ENCODE measurements at places on chromosomes 2 and 18.

GRCh38 chr2:85324639-85325465, 2.9 kb downstream of the TGOLN2 start:
- peak; percentile 72 for DNase-seq

DNA sequence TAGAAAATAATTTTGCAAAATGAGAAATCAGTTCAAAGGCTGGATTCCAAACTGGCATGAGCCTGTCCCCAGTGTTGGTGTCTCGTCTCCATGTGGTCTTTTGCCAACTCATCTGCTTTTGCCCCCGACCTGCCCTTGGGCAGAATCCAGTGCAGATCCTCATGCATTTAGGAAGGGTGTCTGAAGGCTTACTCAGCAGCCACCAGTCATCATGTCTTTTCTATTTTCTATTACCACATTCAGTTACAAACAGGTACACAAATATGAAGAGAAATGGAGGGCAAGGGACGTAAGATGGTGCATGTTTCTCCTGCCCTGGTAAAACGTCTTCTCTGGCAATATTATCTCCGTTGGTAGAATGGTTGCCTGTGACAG, 43.5 kb downstream of the E2F6 start:
- DNase-seq = no peak

- DNase-seq = no peak
Measured at GRCh38 chr2:174340400-174341292, 5.9 kb downstream of the SP9 start.

- DNase-seq = no peak
Measured at GRCh38 chr2:188897096-188897495, 77.1 kb upstream of the COL3A1 start.

DNA sequence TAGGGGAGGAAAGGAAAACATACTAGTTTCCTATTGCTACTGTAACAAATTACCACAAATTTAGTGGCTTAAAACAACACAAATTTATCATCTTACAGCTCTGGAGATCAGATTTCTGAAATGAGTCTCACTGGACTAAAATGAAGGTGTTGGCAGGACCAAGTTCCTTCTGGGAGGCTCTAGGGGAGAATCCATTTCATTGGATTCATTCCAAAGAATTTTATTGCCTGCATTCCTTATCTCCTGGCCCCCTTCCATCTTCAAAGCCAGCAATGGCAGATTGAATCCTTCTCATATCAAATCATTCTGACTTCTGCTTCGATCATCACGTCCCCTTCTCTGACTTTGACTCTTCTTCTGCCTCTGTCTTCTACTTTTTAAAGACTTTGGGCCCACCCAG, 250.9 kb downstream of the IRS1 start:
- no peak for DNase-seq

DNA sequence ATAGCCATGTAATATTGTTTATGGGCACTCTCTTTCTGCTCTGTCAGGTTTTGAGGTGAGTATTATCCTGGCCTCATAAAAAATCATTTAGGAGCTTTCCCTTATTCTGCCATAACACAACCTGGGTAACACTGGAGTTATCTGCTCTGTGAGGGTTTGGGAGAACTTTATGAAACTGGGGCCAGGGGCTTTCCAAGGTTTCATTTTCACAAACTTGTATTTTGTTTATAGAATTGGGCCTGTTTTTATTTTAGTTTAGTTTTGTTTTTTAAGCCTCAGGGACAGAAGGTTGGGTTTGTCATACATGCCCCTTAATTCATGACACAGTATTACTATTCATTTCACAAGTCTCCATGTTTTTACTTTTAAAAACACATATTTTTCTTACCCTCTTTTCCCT, 83.5 kb downstream of the IRS1 start:
- no peak for DNase-seq

- no peak for DNase-seq
Measured at GRCh38 chr18:72174972-72175649, 369.0 kb downstream of the CBLN2 start.

DNA sequence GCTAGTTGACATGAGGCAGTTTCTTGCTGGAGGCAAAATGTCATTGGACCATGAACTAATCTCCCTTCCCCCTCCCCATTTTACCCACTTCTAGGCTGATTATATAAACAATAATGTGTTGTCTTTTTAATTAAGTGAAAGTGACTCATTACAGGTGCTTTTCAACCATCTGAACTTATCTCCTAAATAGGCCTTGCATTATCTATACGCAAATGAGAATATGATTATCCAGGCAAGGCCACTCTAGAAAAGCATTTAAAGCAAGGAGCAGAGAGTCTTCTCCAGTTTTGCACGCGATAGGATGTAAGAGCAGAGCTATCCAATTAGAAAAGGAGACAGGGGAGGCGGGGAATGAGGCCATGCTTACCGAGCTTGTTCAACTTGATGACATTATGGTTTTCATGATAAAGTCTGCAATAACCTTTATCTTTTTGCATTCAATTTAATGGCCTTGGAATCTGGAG, 286.1 kb upstream of the SIX3 start:
- no peak for DNase-seq

GRCh38 chr18:22559414-22560274, 141.9 kb upstream of the CTAGE1 start:
- DNase-seq = peak; percentile 54

DNA sequence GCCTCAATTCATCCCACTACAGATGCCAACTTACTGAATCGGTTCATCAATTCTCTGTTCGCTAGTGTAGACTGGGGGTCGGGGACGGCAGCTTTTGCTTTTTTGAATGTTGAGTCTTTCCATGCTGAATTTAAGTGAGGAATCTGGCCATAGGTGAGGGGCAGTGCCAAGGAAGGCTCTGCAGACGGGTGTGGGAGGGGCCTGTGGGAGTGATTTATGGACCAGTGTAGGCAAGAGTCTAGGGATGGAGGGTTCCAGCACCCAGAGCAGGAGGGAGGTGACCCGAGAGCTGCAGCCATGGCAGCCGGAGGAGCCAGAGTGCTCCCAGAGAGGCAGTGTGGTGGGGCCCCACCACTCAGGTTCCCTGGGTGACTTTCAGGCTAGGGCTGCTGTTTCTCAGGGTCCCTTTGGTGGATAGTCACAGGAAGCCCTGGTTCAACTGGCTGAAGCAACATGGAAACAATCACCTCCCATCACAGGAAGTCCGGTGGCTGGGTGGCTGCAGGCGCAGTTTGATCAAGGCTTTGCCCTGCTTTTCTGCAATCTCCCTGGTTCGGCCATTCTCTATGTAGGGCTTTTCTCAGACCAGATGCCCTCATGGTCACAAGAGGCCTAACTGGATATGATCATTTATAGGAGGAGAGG, 16.9 kb upstream of the TEX44 start:
- DNase-seq = no peak

DNA sequence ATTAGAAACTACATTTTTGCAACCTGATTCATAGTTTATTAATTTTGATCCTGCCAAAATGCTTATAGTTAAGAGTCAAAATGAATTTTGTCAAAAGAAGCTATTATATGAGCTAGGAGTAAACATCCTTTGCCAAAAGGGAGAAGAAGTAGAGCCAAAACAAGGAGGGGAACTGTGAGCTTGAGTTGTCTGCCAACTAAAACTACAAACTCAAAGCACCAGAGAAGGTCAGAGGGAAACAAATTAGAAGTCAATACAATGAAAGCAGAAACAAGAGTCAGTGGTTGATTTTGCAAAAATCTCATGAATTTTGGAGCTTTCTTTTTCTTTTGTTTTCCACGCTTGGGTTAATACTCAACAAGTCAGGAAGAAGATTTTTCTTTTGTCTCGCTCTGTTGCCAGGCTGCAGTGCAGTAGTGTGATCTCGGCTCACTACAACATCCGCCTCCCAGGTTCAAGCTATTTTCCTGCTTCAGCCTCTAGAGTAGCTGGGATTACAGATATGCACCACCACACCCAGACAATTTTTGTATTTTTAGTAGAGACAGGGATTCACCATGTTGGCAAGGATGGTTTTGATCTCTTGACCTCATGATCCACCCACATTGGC, 508.5 kb downstream of the RIT2 start:
- no peak for DNase-seq

- no peak for DNase-seq
Measured at GRCh38 chr18:58934356-58934755, 69.7 kb downstream of the ZNF532 start.

DNA sequence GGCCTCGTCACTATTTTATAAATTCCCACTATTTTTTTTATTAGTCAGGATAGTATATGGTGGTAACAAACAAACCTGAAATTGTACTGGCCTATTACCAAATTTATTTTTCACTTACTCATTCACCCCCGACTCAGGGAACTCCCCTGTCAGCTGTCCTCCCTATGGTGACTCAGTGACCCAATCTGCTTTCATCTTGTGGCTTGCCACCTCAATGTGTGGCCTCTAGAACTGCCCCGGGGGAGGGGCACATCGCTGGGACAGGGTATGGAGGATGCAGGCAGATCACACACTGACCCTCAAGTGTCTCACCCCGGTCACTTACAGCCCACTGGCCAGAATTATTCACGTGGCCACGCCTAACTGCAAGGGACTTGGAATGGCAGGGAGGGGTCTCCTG, 71.6 kb downstream of the ACTR2 start:
- no peak for DNase-seq

Data from colonic mucosa (tissue), 4 donors.